ENCODE measurements at places on chromosomes 5 and 9.

DNA sequence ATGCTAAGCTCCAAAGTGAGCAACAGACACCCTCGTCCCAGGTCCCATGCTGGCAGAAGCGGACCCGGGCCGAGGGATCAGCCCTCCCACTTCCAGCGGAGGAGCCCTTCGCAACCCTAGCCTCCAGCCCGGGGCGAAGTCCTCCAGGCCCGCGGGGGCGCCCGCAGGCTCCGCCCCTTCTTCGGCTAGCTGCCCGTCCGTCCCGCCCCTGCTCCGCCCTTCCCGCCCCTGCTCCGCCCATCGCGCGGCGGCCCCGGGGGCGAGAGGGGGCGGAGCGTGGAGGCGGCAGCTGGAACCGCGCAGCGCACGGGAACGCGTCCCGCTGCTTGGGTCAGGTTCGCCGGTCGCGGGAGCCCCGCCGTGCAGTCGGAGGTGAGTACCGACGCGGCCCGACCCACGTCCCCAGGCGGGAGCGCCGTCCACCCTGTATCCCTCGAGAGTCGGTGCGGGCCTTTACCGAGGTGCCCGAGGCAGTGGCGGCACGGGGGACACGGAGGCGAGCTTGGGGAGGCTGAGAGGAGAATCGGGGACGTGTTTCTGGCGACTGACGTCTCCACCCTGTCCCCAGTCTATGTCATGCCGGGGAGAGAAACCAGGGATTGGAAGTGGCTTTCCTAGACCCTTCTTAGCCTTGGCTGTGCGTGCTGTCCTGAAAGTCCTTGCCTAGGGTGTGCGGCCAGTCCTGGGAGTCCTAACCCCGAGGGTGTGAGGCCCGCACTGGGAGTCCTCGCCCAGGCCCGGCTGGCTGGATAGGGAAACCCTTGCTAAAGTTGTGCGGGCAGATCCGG is at the start of gene ACO1:
Gene ACO1 (plus strand): TSS at position 280 of the 788 bp plus-strand sequence. CDS start 20,864 bp downstream, outside the sequence.
- peak; percentile 92 for DNase-seq
- H3K4me3 ChIP-seq, result peak within 1 kb of the TSS; percentile 83
- peaks cover 11% of the 10 kb centered on the region for H3K4me1 ChIP-seq
- H3K27ac ChIP-seq, result no peak within 1 kb of the TSS

DNA sequence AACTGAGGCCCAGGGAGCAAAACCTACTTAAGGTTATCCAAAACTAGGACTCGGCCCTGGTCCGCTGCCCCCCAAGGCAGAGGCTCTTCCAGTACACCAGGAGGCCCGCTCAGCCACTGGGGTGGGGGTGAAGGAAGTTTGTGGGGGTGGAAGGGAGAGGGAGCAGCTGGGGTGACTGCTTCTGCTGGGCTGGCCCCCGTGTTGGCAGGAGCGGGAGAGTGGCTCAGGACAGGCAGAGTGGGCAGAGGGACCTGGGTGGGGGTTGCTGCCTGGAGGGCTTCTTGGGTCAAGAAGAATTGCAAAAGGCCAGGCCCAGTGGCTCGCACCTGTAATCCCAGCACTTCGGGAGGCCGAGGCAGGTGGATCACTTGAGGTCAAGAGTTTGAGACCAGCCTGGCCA is 8.2 kb upstream of the TRIM14 start:
- no peak overlapping the region for H3K27ac ChIP-seq
- no peak overlapping the region for H3K4me3 ChIP-seq
- no peaks in the 10 kb centered on the region for H3K27me3 ChIP-seq
- no peaks in the 10 kb centered on the region for H3K36me3 ChIP-seq

DNA sequence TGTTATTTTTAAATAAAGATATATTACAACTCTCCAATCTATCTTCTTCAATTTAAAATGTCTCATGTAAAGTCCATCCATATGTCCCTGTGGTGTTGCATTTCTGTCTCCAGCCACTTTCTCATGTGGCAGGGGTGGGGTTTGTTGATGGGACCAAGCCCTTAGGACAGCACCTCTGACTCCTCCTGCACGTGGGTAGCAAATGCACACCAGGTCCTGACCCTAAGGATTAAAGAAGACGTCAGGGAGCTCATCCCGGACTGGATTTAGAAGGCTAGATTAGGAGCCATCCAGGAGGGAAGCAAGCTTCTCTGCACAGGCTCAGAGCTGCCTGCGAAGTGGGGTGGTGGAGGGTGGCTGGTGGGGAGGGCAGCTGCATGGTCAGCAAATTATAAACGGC is 38.9 kb upstream of the FAM120AOS start:
- H3K4me1 ChIP-seq, result peaks cover 41% of the 10 kb centered on the region
- H3K27ac ChIP-seq, result peak overlapping the region; percentile 47
- DNase-seq, result no peak
- H3K36me3 ChIP-seq, result peaks cover 19% of the 10 kb centered on the region
- H3K27me3 ChIP-seq, result no peaks in the 10 kb centered on the region

DNA sequence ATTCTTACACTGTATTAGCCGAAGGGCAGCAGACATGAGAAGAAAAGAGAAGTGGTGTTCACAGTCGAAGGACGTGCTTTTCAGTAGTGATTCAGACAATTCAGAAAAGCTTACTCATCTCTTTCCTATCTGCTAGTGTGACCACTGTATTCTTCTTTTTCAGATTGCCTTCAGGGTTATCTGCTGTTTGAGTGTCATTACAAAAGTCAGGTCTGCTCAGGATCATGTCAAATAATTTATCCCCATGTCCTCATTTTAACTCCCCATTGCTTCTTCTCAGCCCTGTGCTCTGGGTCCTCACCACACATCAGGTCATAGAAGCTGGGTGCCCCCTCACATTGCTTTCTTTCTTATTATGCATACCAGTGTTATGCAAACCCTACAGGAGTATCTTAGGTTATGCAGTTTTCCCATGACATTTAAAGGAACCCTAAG is 394.0 kb downstream of the CETN3 start:
- no peak for DNase-seq
- H3K27me3 ChIP-seq, result no peaks in the 10 kb centered on the region
- no peak overlapping the region for H3K4me3 ChIP-seq
- H3K4me1 ChIP-seq, result no peaks in the 10 kb centered on the region

DNA sequence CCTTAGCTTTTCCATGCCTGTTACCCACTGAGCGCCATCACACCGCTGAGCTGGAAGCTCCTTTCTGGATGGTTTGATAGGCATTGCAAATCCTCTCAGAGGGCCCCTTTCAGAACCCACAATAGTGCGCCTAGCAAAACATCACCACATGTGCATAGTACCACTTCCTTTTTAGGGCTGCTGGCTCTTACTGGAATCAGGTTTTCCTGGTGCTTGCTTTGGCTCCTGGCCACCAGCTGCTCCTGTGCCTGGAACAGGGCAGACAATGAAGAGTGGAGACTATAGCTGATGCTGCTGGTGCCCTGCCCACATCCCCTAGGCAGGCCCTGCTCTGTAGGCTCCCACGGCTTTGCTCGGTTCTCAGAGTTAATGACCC is 163.6 kb upstream of the SEMA6A start:
- H3K4me1 ChIP-seq, result no peaks in the 10 kb centered on the region
- no peaks in the 10 kb centered on the region for H3K36me3 ChIP-seq
- no peak for DNase-seq

DNA sequence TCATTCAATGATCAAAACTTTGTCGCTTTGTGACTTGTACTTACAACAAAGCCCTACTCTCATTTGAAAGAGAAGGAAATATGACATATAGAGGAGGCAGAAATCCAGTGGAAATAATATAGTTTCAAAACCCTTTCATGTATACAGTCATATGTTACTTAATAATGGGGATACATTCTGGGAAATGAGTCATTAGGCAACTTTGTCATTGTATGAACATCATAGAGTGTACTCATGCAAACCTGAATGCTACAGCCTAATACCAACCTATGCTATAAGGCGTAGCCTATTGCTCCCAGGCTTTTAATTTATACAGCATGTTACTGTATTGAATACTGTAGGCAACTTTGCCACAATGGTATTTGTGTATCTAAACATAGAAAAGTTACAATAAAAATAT is 69.0 kb upstream of the SMC2 start:
- no peak for DNase-seq
- no peak overlapping the region for H3K4me3 ChIP-seq
- H3K27me3 ChIP-seq, result peaks cover 11% of the 10 kb centered on the region

DNA sequence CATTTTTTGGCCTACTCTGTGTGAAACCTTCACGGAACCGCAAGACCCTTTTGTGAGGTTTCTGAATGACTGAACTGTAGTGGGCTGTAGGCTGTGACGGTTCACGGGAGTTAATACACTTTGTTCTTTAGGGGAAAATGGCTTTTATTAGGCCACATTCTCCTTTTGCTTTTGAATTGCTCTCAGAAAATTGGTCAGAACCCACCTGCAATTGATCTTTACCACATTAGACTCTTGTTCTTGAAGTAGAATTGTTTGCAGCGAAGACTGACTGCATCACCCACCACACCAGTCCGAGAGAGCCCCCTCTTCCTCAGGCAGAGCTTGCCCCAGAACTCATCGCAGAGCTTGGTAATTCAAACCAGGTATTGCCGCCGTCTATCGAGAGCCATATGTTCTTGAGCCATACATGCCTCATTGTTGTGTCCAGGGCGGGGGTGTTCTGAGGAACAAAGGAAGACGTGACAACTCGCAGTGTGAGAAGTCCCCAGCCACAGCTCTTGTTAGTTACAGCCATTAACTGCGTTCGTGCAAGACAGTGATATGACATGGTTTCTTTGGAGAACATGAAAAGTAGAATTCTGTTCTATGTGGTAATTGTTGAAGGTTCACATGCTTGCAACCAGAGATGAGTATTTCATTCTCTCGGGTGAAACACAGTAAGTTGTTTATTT is 166.4 kb upstream of the OTULINL start:
- DNase-seq, result no peak
- no peaks in the 10 kb centered on the region for H3K27me3 ChIP-seq
- H3K4me1 ChIP-seq, result peaks cover 51% of the 10 kb centered on the region
- H3K4me3 ChIP-seq, result peak overlapping the region; percentile 82
- H3K27ac ChIP-seq, result peak overlapping the region; percentile 81
- no peaks in the 10 kb centered on the region for H3K36me3 ChIP-seq

DNA sequence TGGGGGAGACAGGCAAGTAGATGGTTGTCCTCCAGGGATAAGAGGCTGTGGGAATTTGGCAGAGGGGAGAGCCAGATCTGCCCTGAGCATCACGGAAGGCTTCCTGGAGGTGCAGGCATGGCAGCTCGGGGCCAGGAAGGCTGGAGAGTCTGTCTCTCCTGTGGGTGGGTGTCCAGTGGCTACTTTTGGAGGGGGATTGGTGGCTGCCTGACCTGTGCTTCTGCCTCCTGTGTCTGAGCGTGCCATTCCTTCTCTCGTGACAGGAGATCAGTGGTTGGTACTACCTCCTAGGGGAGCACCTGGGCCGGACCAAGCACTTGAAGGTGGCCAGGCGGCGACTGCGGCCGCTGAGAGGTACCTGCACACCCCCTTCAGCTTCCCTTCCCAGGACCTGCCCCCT is 33.5 kb downstream of the RGS3 start:
- H3K4me1 ChIP-seq, result peaks cover 15% of the 10 kb centered on the region
- H3K4me3 ChIP-seq, result no peak overlapping the region
- no peak for DNase-seq
- H3K27me3 ChIP-seq, result no peaks in the 10 kb centered on the region

DNA sequence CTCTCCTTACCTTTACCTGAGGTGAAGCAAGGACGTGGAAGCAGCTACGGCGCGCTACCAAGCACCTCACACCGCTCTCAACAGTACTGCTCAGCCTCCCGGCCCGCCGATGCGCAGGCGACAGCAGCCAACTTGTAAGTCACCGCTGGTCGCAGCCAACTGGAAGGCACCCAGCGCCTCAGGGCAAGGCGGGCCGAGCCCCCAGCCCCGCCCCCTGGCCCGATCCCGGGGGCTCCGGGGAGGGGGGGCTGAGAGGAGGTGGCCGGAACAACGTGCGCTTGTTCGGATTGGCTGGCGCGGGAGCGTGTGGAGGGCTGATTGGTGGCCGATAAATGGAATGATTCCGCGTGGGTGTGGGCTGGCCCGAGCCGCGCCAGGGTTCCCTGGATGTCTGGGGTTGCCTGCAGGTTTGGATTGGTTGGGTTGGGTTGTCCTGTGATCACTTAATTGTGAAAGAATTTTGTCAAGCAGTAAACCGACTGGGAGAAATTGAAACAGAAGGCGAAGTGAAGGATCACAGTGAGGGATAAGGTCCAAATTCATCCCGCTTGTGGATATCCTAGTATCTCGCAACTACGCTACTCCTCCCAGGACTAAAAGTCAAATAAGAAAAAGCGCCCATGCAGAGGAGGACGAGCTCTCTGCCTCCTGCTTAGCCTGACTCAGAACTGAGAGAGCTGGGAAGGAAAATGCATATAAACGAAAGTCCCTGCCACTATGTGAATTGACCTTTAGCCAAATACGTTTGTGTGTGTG is at the start of gene STARD4:
Gene STARD4 (minus strand): TSS at position 161 of the 756 bp plus-strand sequence. CDS start 5,102 bp downstream, outside the sequence.
- H3K36me3 ChIP-seq, result no peaks in the 10 kb centered on the region
- H3K27ac ChIP-seq, result peak within 1 kb of the TSS; percentile 88
- peaks cover 51% of the 10 kb centered on the region for H3K4me1 ChIP-seq
- DNase-seq, result peak; percentile 95

GRCh38 chr5:10563110-10563944 is 543 bp upstream of the ANKRD33B start:
- no peak overlapping the region for H3K27ac ChIP-seq
- no peaks in the 10 kb centered on the region for H3K36me3 ChIP-seq
- peaks cover 18% of the 10 kb centered on the region for H3K4me1 ChIP-seq

GRCh38 chr9:124388275-124389048 is 26.8 kb downstream of the PSMB7 start:
- H3K4me1 ChIP-seq, result peaks cover 47% of the 10 kb centered on the region
- no peak for DNase-seq
- no peaks in the 10 kb centered on the region for H3K27me3 ChIP-seq
- H3K27ac ChIP-seq, result no peak overlapping the region
- no peak overlapping the region for H3K4me3 ChIP-seq

DNA sequence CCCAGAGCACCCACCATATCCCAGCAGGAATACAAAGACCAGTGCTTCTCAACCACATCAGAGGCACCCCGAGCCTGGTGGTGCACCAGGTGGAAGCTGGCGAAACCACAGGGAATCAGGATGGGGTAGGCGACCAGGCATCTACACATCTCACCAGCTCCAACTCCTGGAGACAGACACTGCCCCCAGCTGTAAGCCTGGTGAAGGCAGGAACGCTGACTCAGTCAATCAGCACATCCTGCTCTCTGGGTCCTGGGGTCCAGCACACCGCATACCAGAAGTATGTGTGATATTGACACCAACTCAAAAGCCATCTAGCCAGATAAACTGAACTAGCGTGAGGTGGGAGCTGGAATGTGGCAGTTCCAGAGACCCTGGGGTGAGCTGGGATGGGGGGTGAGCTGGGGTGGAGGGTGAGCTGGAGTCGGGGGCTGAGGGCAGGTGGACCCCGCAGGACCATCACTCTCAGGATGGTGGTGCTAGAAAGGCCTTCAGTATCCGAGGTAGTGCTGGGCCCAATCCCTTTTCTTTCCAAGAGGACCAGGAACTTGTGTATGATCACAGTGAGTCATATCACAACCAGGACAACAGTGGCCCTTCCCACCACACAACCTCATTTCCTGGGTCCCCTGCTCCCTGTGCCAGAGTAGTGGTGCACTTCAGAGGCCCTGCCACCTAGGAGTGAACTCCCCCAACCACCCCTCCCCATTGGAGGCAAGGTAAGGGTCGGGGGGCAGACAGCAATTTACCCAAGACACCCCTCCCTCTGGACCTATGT is 2.5 kb downstream of the DBN1 start:
- peak overlapping the region; percentile 34 for H3K4me3 ChIP-seq
- H3K36me3 ChIP-seq, result no peaks in the 10 kb centered on the region
- H3K27ac ChIP-seq, result no peak overlapping the region
- no peak for DNase-seq
- H3K27me3 ChIP-seq, result peaks cover 8% of the 10 kb centered on the region
- H3K4me1 ChIP-seq, result peaks cover 23% of the 10 kb centered on the region

- H3K4me3 ChIP-seq, result no peak overlapping the region
- H3K27me3 ChIP-seq, result no peaks in the 10 kb centered on the region
- peaks cover 24% of the 10 kb centered on the region for H3K4me1 ChIP-seq
- no peaks in the 10 kb centered on the region for H3K36me3 ChIP-seq
- H3K27ac ChIP-seq, result no peak overlapping the region
Measured at GRCh38 chr9:124280176-124280691, 22.5 kb downstream of the NEK6 start.

Measured in natural killer cell treated with Interleukin-12 subunit alpha and Interleukin-12 subunit beta and Interleukin-15 and Interleukin-18, amount 100 ng/mL, for 72 hours (primary cell).